ENCODE measurements at places on chromosomes 6 and 20.

DNA sequence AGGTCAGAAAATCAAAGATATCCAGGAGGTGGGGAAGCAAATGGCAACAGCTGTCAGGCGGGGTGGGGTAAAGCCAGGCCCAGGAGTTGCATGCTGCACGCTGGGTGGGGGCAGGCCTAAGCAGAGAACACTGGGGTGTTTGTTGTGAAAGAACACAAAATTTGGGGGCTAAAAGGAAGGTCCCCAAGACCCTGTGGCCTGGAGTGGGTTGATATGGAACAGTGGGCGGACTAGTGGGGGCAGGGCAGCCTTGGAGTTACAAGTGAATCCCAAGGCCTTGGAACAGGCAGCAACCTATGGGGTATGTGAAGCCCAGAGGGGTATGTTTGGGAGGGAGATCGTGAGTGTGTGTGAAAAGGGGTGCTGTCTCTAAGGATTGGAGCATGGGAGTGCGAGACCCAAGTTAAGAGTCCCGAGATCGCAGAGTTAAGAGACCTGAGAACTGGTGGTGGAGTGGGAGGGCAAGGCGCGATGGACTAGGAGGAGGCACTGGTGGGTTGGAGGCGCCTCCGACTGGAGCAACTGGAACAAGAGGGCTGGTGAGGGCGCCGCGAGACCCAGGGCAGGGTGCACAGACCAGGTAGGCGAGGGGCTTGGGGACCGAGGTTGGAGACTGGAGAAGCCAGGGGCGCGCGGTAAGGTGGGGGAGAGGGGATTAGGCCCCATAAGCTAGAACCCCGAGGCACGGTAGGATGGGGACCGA, 658 bp downstream of the CUL7 start:
- peak; percentile 29 for DNase-seq

GRCh38 chr20:58039274-58040092, 189.0 kb downstream of the ANKRD60 start:
- no peak for DNase-seq

DNA sequence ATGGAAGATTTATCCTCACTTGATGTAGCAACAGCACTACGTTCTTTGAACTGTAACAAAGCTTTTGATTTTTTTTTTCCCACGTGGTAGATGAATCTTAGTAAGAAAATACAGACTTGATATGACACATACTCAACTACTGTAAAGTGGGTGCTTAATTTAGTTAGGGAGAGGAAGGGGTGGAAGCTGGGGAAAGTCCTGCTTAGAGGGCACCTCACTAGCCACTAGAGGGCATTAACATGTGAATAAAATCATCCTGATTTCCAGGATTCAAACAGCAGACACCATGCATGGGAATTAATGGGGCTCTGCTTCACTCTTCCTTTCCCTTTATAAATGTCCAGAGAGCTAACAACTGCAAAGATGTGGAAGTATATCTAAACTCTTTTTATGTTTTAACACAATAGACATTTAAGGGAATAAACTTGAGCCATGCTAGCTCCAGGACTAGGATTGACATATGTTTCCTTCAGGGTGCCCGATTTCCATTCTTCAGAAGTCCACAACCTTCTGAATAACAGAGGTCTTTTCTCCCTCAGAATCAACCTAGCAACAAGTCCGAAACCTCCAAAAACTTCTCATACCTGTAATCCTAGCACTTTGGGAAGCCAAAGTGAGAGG, 250.1 kb downstream of the ATXN1 start:
- DNase-seq, result peak; percentile 63

GRCh38 chr20:30593572-30593971, 663.9 kb upstream of the DEFB115 start:
- DNase-seq, result no peak

DNA sequence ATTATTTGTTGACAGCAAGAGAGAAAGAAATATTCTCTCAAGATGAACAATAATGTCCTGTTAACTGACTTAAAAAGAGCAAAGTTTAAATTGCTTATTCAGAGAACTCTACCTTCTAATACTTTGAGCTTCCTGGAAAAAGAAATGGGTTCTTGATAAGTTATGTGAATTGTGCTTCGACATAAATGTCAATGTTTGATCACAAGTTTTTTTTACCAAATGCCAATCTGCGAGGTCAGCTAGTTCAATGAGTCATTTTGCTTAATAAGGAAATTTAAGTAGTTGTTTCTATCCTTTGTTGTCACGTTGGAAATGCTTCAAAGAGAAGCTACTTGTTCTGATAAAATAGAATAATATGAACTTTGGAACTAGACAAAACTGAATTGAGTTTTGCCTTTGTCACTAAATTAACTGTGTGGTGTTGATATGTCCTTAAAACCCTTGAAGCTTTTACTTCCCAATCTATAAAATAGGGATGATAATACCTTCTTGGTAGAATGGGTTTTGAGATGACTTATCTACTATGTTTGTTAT, 642.1 kb upstream of the FLRT3 start:
- no peak for DNase-seq

GRCh38 chr6:14783594-14783993, 462.3 kb upstream of the JARID2 start:
- DNase-seq, result no peak

DNA sequence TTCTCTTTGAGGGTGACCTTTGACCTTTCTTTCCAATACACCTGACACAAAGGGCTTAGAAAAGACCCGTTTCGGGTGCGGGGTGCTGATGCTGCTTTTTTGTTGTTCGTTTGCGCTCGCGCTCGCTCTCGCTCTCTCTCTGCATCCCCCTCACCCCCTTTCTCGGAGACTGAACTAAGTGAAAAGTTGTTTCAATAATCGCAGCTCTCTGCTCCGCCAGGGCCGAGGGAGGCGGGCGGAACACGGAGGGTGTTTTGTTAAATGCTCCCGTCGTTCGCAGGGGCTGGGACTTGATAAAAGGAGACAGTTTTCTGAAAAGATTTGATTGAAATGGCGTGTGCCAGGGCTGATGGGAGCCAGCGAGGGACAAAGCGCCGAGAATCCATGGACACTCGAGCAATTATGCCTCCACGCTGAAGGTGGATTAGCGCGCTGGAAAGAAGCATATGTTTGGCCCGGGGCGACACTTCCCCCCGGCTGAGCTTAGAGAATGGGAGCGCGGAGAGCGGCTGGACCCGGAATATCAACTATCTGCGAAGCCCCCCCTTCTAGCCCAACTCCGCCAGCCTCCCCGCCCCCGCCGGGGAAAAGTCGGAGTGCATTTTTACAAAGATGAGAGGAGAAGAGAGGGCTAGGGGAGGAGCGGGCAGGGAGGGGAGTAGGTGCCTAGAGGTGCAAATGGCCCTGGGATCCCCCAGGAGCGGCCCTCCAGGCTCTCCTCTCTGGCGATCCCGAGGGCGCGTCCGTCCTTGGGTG, 25.0 kb downstream of the TFAP2A start:
- no peak for DNase-seq

DNA sequence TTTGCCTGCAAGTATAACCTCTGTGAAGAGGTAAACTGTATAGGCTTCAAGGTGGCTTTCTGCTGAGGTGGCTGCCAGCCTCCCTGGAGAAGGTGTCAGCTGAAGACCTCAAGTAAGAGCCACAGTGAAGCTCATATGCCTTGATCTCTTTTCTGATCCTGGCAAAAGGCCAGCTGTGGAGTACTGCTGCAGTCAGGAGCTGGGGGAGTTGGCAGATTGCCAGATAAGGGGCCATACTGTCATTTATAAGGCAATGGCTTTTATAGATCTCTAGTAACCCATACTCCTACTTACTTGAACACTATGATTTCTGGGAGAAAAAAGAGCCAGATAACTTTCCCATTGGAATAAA, 8.8 kb upstream of the CEP85L start:
- DNase-seq, result no peak

GRCh38 chr6:90456001-90456400, 130.9 kb downstream of the MAP3K7 start:
- DNase-seq, result no peak

GRCh38 chr6:169038691-169039090, 215.0 kb downstream of the THBS2 start:
- DNase-seq, result no peak

GRCh38 chr6:98777762-98778161, 56.6 kb upstream of the POU3F2 start:
- no peak for DNase-seq

GRCh38 chr6:106281661-106282060, 43.9 kb downstream of the ATG5 start:
- DNase-seq, result no peak

DNA sequence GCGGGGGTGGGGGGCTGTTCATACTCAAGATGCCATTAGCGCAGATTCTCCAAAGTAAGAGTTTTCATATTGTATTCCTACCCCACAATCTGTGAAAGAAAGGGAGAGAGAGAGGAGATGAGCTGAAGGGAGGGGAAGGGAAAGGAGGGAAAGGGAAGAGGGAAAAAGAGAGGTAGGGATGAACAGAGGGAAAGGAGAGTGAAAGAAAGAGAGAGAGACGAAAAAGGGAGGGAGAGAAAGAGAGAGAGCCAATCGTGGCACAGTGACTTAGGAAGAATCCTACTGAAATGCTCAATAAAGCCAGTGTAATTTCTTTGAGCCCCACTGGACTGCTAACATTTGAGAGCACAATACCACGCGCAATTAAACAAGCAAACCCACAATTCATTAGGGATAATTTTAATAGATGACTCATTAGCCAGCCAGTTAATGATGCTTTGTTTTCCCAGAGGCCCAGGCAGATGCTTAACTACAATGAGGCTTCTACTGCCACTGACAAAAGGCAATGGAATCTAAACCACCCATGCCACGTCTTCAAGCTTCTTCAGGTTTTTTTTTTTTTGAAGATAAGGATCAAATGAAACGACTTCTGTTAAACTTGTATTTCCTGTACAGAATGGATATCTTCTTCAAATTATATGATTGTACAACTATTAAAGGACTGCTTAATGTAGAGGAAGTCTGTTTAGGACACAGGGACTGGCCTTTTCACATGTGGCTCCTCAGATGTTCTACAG, 306.8 kb downstream of the FOXC1 start:
- peak; percentile 55 for DNase-seq

GRCh38 chr20:7637184-7637583, 303.1 kb downstream of the HAO1 start:
- peak; percentile 50 for DNase-seq

DNA sequence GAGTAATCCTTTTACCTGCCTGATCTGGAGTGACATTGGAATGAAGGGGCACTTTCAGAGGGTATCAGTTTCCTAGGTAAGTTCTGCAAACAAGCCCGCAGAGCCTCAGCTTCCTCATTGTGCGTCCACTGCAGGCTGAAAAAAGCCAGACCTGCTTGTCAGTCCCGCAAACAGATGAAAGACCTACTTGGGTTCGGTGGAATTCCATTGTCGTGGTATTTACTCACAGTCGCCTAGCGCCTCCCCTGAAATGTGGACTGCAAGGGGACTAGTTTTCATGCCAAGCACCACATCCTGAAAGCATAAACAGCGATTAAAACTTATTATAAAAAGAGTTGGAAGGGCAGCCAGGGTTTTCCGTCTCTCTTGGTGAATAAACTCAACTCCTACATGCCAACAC, 121.5 kb downstream of the PAX1 start:
- DNase-seq, result no peak

DNA sequence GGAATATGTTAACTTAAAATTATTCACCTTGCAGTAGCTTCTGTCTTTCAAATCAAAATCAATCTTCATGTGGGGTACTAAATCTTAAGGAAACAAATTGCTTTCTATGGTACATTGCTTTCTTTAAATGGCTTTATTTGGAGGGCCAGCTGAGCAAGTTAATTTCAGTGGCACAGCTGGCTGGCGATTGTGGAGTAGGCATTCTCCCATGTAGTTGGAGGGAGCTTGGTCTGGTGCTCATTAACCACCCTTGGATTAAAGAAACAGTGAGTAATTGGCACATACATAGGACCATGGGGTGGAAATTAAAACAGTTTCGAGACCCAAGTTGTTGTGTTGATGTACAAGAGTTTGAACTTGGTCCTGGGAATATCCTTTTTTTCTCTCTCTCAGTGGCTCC, 201.3 kb upstream of the CHD6 start:
- DNase-seq, result no peak

GRCh38 chr6:87376643-87377042, 31.1 kb upstream of the CFAP206 start:
- DNase-seq, result no peak

DNA sequence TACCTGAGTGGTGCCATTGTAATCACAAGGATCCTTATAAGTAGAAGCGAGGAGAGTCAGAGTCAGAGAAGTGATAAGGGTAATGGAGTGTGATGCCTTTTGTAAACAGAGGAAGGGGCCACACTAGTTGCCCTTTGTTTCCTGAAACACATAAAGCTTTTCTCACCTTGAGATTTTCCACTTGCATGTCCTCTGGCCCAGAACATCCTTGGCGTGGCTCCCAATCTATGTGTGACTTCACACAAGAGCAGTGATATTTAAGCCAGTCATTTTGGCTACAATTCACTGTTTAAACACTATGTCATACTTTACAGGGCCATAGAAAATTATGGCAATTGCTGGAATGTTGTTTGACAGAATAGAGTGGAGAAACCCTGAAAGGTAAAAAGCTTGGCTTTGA, 121.2 kb upstream of the BTN3A2 start:
- no peak for DNase-seq

DNA sequence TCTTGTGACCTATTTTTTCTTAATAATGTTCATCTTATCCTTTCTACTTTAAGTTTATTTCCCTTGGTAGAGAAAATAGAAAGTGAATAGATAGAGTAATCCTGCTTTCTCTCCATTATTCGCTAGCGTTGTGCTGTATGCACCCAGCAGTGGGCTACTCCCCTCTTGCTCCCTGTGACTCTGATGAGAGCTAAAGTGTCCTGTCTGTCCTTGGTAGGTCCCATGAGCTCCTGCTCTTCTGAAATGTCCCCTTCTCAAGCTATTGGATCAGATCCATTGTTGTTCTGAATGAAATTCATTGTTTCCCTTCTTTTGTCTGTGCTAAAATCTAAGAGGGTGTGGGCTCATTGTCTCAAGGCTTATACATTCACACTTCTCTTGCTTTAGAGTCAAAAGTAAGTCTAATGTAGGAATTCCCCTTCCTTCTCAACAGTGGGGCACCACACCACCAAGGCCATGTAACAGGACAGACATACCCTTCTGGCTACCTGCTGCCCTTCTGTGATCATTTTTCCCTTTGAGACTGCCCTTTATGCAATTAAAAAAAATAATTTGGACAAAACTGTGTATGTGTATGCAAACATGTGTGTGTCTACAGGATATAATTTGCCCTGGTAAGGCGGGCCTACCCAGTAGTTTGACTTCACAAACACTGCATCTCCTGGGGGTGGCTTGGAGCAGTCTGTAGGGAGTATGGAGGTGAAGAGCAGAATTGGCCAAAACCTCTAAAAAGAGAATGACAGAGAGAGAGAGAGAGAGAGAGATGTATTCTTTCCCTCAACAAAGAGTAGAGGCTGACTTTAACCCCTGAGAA, 167.0 kb upstream of the MYLIP start:
- no peak for DNase-seq

GRCh38 chr6:36724514-36725390, 27.1 kb downstream of the RAB44 start:
- peak; percentile 74 for DNase-seq
